ENCODE measurements at places on chromosomes 2 and 18.

GRCh38 chr2:109126501-109126860 lies 2.5 kb upstream of the SH3RF3 start:
- DNase-seq: no peak

DNA sequence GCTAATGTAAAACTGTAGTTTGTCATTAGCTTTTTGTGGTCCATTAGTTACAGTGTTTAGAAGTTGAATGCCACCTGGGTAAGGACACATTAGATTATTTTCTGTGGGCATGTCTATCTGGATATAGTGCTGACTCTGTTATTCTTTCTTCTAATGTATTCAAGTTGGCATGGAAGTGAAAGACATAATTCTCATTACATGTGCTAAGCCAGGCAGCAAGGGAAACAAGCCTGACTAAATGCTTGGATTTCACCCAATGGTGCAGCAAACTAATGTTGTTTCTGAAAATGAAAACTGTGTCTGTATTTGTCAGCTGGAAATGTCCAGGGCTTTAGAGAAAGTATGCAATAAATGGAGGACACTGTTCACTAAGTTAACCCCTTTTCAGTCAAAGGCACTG lies 100.7 kb downstream of the NUP35 start:
- DNase-seq: no peak

GRCh38 chr2:29724282-29724681 lies 197.1 kb downstream of the ALK start:
- no peak for DNase-seq

GRCh38 chr2:173051463-173052215 lies 24.0 kb upstream of the MAP3K20 start:
- DNase-seq: no peak

DNA sequence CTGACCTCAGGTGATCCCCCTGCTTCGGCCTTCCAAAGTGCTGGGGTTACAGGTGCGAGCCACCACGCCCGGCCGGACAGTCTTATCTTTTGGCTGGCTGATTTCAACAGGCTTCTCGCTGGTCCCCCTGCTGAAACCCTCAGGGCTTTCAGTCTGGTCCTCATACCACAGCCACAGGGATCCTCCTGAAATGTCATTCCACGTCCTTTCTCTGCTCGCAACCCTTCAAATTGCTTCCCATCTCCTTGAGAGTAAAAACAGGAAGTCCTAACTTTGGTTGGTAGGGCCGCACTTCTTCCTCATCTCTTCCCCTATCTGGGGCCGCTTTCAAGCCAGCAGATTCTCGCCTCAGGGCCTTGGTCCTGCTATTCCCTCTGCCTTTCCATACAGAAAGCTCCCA lies 1.4 kb upstream of the CAB39 start:
- no peak for DNase-seq

- DNase-seq: no peak
Observed at GRCh38 chr2:45812011-45812500, 160.6 kb downstream of the PRKCE start.

DNA sequence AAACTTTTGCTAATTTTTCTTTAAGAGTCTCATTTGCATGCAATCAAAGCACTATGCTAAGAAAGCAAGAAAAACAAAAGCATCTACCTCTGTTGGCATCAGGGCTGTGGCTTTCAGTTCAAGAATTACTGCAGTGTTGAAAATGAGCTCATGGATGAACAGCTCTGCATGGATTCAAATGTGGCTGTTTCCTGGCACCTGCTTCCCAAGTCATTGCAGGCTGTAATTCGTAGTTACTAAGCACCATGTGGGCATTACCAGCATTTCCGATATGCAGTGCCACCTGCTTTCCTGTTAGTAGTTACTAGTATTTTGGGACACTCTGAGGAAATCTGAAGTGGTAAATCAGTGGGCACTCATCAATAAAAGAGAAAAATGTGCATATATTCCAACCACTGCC lies 37.8 kb upstream of the FAM110C start:
- DNase-seq: no peak

GRCh38 chr2:40440835-40441234 lies 11.1 kb downstream of the SLC8A1 start:
- DNase-seq: no peak

DNA sequence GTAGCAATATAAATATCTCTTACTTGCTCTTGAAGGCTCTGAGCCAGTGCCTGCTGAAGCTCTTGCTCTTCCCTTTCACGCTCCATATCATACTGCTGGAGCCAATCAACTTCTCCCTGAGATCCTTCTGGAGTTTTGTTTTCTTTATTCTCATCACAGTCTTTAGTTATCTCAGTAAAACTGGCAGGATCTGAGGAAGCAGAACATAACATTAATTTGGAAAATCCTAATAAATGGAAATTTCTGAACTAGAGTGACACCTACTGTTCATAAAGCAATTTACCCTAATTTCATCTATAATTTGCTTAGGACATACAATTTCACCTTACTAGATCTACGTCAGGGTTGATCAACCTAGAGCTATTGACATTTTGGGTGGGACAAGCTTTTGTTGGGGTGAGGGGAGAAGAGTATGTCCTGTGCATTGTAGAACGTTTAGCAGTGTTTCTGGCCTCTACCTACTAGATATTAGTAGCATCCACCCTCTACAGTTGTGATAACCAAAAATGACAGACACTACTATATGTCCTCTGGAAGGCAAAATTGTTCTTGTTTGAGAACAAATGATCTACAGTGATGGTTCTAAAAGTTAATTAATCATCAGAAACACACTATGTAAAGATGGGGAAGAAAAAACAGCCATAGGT lies 47.2 kb downstream of the VIL1 start:
- DNase-seq: no peak

DNA sequence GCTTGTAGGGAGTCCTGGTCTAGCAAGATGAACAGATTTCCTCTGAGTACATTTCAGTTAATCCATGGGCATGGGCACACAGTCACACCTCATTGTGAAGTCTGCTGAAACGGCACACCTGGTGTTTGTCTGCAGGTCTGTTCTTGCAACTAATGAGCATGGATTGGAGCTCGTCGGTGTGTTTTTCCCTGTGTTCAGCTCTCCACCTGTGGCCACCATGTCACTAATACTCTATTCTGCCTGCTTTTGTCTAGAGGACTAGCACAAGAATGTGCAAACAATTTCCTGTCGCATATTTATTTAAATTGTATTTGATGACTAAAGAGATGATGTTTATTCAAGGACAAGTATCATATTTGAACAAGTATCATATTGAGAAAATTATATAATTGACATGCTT lies 24.5 kb upstream of the PPP4R1 start:
- DNase-seq: no peak

DNA sequence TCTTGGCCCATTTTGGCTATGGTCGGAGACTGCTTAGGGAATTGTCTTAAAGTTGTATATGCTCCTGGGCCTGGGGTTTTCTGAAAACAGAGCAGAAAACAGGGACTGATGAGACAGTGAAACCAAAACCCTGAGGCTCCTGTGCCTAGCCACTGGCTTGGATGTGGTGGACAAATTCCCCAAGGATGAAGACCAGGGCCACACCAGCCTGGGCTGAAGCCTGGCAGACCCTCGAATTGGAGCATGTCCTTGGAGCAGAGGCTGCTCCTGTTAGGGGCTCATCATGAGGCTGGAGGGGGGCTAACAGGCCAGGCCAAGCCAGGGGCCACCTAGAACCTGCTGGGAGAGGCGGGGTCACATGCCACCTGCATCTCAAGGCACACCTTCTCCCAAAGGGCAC lies 68.1 kb downstream of the STPG4 start:
- DNase-seq: no peak

DNA sequence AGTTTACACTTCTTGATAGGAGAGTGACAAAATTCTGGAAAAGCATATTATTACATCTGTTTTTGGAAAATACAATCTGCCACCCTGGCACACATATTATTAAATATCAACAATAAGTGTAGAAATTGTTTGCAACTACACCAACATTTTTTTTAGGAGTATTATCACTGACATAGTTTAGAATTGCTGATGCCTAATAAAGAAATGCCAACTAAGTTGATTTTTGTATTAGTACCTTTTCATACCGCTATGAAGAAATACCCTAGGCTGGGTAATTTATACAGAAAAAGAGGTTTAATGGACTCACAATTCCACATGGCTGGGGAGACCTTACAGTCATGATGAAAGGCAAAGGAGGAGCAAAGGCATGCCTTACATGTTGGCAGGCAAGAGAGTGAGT lies 35.9 kb upstream of the TFPI start:
- no peak for DNase-seq

GRCh38 chr2:215971671-215972070 lies 41.7 kb downstream of the MREG start:
- no peak for DNase-seq

- DNase-seq: no peak
Observed at GRCh38 chr2:202604699-202605098, 30.1 kb upstream of the FAM117B start.

- peak; percentile 89 for DNase-seq
Observed at GRCh38 chr2:29921560-29921915, at the start of gene ALK. Gene ALK, minus strand, starts transcription at chr2:29921586. Its CDS starts 927 bp downstream, at chr2:29920659.

GRCh38 chr2:226618544-226618874 lies 181.1 kb downstream of the IRS1 start:
- no peak for DNase-seq

GRCh38 chr2:236265675-236266074 lies 1.5 kb upstream of the ASB18 start:
- no peak for DNase-seq

DNA sequence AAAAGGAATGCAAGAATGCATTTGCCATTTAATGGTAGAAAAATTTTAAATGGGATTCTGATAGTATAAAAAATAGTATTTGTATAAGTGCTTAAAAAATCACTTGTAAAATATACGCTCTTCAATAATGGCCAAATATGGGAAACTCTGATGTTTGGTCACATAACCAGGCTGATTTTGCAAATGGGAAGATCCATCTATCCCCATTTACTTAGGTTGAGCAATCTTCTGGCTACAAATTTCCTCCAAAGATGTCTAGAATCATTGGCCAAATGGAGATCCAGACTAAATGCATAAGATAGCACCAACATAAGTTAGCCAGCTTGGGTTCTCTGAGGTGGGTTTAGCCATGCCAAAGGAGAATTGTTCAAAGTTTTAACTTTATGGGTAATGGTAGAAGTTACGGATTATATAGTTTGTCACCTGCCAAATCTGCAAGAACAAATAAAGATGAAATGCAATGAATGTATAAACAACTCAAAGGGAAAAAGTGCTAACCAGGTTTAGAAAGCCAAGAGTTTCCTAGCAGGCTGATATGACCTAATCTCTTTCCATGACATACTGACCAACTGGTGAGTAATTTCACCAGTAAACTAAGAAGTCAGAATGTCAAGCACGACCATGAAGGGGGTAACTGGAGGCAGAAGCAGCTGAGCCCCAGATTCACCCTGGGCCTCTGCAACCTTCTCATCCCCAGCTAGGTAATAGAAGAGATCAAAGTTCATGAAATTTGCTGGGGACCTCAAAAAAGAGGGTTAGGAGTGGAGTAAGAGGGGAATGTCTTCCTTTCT lies 10.0 kb downstream of the RHOB start:
- no peak for DNase-seq

- no peak for DNase-seq
Observed at GRCh38 chr2:185790361-185790760, 51.8 kb downstream of the FSIP2 start.

- no peak for DNase-seq
Observed at GRCh38 chr2:200670313-200670712, 84.5 kb downstream of the AOX1 start.

DNA sequence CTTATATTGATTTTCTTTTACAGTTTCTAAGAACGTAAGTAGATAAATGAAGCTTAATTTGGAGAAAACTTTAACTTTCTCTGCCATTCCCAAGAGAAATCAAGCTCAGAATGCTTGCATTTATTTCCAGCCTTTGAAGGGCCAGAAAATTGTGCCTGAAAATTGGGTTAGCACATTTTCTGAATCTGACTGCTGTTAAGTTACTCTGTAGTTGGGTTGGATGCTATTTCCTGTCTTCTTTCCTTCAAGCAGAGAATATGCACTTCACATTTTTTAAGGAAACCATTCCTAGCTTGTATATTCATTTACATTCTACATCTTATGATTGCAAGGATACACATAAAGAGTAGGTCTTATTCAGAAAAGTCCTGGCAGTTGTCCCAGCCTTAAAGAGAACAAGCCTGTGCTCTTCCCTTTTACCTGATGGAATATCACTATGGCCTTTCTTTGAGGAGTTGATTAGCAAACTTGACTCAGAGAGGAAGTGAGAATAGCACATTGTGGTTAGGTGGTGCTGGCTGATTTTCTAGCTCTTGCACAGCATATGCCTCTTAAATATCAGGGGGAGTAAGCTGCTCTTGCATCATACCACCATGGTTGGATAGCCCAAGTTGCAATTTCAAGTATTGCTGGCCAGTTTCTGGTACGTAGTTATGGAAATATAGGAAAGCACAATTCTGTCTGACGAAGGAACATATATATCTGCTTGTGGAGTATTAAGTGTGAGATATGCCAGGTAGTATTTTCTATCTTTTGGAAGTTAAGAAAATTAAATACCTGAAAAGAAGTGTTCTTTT lies 133.7 kb downstream of the COMMD1 start:
- DNase-seq: no peak

DNA sequence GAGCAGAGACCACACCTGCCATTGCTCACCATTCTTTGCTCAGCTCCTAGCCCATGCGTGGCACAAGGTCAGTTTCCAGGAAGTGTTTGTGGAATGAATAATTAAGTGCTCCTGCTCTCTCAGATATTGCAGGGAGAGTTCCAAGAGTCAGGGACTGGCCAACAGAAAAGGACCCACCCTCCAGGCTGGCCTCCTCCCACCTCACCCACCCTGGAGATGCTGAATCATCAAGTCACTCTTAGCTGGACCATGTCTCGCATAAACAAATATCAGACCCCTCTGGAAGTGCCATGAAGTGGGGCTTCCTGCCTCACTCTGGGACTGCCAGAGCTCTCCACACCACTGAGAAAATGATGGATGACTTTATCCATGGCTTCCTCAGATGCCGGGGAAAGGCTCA lies 256.0 kb downstream of the TNS1 start:
- peak; percentile 34 for DNase-seq

GRCh38 chr2:240165034-240165433 lies 24.6 kb upstream of the OTOS start:
- DNase-seq: no peak

GRCh38 chr18:9506046-9506792 lies 30.9 kb downstream of the RALBP1 start:
- DNase-seq: no peak

GRCh38 chr2:42457011-42457410 lies 36.8 kb downstream of the KCNG3 start:
- no peak for DNase-seq
